Lower lobe of right lung (tissue), 2 donors: ENCODE measurements at places on chromosomes 7 and 10.

GRCh38 chr7:138205614-138206150 is 129.4 kb downstream of the AKR1D1 start:
- DNase-seq, result no peak

- no peak for DNase-seq
These were observed 45.1 kb downstream of the SPOCK2 start for GRCh38 chr10:72043016-72043834.

GRCh38 chr7:150963707-150964559 is 14.2 kb downstream of the KCNH2 start:
- DNase-seq, result no peak

- no peak for DNase-seq
These were observed 342.5 kb upstream of the TMEM229A start for GRCh38 chr7:124375391-124375790.

DNA sequence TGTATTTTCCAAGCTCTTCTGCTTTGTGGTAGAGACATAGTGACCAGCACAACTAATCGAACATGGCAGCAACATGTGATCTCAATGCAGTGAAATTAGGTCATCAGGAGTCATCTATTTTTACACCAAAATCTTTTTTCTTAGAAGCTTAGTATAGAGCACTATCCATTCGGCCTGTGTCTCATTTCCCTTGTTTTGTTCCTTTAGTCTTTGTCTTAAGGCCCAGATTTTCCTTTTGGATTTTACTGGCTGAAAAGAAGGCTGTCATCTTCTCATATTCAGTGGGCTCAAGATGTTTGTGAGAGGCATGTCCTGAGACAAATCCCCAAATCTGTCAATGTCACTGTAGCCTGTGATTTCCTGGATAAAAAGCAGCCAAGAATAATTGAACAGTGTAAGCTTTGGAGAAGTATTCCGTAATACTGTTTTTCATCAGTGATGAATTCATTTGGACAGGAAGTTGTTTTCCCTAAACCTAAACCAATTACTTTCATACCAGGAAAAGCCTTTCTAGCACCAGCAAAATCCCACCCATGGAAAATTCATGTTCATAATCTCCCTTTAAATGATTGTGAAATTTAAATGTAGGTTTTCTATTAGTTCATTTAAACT is 55.2 kb downstream of the MAGI2 start:
- no peak for DNase-seq

DNA sequence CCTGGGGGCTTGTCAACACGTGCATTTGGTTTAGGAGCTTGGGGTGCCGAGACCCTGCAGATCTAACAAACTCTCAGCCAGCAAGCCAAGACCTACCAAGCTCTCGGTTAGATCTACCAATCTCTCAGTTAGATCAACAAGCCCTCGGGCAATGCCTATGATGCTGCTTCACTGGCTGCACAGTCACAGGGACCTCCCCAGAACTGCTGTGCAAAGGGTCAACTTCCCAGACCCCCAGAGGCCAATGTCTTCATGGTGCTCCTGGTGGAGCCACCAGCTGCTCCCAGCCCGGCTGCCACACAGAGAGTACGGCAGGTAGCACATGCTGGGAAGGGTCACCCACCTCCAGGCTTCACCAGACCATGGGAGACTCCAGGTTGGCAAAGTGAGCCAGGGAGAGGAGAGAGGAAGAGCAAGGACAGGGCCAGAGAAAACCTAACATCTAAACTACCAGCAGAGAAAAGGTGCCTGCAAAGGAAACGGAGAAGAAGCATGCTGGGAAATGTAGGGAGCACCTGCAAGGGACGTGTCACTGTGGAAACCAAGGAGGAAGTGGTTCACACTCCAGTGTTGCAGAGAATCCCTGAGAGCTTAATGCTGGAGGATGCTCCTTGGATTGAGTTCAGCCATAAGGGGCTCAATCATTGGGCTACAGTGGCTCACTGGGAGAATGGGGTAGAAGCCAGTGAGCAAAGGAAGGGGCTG is 51.5 kb upstream of the GDF10 start:
- no peak for DNase-seq

DNA sequence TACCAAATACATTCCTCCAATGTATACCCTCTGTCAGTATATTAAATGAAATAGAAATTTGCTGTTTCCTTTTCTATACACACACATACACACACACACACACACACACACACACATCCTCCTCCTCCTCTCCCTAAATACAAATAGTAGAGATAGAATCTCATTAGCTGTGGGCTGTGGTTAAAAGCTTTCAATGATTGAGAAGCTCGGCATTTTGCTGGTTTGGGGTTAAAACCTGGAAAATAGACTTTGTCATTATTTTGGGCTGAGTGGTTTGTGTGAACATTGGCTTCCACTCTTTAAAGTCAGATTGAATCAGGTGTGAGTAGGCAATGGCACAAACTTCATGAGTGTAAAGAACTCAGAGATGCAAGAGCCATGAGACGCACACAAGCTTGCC is 596.0 kb downstream of the XPNPEP1 start:
- DNase-seq, result no peak

DNA sequence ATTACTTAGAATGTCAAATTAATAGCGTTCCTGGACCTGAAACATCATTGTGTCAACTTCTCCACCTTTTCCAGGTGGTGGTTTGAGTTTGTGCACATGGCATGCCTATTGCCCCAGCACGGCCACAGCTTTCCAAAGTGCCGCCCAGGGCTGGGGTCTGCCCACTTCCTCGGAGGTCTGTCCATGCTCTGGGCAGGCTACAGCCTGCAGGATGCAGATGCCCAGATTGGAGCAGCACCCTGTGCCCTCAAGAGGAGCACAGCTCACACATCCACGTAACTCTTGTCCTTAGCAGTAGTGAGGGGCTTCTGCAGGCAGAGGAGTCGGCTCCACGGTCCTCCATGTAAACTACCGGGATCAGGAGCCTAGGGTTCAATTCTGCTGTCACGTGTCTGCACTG is 238.6 kb downstream of the EBF3 start:
- no peak for DNase-seq

DNA sequence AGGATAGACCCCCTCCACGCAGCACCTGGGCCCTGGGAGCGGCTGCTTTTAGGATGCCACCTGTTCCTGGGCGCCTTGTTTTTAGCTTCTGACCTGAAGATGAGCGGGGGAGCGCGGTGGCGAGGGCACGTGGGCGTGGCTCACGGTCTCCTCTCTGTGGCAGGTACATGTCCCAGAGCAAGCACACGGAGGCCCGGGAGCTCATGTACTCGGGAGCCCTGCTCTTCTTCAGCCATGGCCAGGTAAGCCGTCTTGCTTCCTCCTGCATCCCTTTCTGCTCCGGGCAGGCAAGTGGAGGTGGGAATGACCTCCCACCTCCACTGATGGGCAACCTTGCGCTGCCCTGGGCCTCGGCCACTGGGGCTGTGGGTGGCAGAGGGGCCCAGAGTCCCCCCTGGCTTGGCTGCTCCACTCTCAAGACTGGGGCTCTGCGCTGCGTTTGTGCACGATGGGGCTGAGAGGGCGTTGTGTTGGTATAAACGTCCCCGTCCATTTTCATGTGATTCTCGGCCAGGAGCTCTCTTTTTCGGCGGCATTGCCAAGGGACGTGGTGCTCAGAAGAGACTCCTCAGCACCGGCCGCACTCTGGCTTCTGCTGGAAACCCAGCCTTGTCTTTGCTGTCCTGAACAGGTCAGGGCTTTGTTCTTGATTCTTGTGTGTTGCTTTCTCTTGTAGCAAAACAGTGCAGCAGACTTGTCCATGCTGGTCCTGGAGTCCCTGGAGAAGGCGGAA is 9.7 kb downstream of the GET4 start:
- peak; percentile 37 for DNase-seq

- no peak for DNase-seq
These were observed 18.7 kb downstream of the CLIP2 start for GRCh38 chr7:74307738-74308505.
